GM03348 (cell line): ENCODE measurements at places on chromosomes 3 and 15.

DNA sequence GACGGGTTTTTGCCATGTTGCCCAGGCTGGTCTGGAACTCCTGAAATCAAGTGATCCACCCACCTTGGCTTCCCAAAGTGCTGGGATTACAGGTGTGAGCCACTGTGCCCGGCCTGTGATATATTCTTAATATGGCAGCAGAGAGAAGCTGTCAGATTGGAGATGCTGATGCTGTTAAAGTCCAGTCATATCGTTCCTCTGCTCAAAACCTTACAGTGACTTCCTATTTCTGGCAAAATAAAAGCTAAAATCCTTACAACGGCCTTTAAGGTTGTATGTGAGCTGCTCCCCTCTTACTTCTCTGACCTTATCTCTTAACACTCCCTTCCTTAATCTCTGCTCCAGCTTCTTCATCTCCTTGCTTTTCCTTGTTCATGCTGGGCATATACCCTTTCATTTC lies 26.6 kb upstream of the MGA start:
- DNase-seq, result no peak

GRCh38 chr15:101455291-101456025 lies 34.0 kb downstream of the PCSK6 start:
- DNase-seq, result peak; percentile 58

GRCh38 chr3:100120693-100121092 lies 6.4 kb upstream of the FILIP1L start:
- DNase-seq, result no peak

DNA sequence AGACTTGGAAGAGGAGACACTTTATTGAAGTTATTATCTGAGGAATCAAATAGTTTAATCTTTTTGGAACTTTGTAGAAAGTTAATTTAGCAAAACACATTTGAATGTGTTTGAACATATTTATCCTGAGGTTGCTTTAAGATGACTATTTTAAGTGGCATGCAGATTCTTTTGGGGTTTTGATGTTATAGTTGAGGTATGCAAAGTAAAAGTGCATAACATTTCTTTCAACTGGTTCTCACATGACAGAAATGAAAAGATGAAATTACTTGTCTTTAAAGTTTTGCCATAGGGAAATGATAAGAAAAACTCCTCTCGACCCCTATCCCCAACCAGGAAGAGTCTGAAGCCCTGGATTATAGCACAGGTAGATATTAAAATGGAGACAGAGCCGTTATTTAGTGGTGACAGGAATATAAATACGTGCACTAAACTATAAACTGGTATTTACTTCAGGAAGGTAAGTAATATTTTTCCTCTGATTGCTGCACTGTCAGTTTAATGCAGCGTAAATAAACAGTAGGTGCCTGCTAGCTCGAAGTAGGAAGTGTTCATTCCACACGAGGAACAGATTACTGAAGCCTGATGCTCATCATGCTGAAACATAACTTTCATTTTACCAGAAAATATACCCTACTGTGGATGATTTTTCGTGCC lies 15.1 kb upstream of the SATB1 start:
- peak; percentile 20 for DNase-seq

- peak; percentile 8 for DNase-seq
These were observed 37.0 kb downstream of the PIK3R4 start for GRCh38 chr3:130709671-130710070.

- DNase-seq, result no peak
These were observed 121.9 kb downstream of the SLCO3A1 start for GRCh38 chr15:91975241-91975978.

- DNase-seq, result no peak
These were observed 10.3 kb downstream of the SKIL start for GRCh38 chr3:170367797-170368196.

DNA sequence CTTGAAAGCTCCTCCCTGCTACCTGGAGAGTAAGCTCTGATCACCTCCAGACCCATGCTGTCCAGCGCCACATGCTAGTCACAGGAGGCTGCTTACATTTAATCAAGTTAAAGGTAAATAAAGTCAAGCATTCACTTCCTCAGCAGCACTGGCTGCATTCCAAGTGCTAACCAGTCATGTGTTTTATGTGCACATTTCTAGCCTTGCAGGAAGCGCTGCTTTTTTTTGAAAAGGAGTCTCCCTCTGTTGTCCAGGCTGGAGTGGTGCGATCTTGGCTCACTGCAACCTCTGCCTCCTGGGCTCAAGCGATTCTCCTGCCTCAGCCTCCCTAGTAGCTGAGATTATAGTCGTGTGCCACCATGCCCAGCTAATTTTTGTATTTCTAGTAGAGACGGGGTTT lies 279.2 kb downstream of the GABRG3 start:
- no peak for DNase-seq

- DNase-seq, result no peak
These were observed 3.5 kb upstream of the PCSK6 start for GRCh38 chr15:101492766-101493692.

GRCh38 chr3:107699682-107700081 lies 176.9 kb downstream of the BBX start:
- DNase-seq, result no peak

DNA sequence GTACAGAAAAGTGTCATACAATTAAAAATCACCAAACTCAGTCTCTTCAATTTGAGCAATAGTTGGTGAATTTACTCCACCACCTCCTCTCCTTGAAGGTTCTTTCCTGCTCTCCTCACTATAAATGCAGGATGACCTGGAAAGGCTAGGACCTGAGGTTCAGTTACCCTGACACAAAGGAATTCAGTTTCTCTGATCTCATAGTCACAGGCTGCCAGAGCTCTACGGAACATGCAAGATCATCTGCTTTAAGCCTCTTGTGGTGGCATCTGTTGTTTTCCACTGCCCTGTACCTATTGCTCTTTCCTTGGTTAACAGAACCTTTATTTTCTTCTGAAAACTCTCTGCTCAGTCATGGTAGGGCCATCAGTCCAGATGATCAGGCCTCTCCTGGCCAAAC lies 4.9 kb upstream of the TP63 start:
- DNase-seq, result no peak
